ENCODE measurements at places on chromosomes 3 and 15. TPM values are rescaled to one million over a fixed set of nuclear protein-coding genes. Genes with fewer than 3 reads are reported as not detected.

DNA sequence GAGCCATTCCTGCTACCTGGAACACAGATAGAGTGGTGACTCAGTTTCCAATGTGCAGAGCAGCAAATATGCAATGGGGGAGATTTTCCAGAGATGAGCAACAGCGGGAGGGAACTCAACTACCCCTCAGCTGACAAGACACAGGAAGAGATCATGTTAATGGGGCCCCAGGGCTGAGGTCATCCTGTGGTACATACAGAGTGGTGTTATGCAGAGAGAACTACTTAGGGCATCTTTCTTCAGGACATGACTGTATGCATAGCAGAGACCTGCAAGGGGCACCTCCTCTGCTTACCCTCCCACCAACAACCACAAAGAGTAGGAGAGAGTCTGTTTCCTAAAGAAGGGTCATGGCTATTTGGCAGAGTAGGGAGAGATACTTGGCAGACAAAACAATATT is 6.8 kb upstream of the TBC1D5 start:
- no peak for DNase-seq

GRCh38 chr3:57805674-57806073 is 49.6 kb downstream of the SLMAP start:
- DNase-seq = no peak

DNA sequence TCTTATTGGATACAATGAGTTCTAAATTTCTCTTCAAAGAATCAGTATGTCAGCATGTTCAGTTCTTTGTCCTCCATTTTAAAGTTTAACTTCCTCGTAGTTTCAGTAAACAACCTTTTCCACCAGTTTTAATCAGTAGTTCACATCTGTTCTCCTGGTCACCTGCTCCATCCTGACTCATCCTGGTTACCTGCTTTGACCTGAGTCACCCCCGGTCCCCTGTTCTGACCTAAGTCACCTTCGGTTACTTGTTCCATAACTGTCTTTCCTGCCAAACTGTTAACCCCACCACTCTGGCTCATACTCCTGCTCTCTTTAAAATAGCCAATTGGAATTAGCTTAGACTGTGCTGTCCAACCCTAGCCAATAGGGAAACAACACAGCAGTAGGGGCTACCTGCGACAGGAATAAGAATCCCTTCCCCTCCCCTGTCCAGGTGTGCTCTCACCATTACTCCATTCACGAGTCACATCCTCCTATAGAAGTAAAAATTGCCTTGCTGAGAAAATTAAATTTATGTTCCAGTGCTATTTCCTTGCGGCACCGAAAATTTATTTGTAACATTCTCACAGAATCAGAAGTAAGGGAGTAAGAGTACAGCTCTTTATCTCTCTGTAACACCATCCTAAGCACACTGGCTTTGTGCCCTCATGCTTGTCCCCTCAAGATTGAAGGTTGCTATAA is 23.8 kb downstream of the TRANK1 start:
- no peak for DNase-seq

- peak; percentile 69 for DNase-seq
Measured at GRCh38 chr15:32844118-32844711, 126.4 kb downstream of the GREM1 start.

GRCh38 chr3:148903941-148904340 is 38.8 kb downstream of the CPA3 start:
- DNase-seq = no peak

- DNase-seq = peak; percentile 26
Measured at GRCh38 chr3:57062101-57062631, 1.7 kb downstream of the SPATA12 start.

- DNase-seq = no peak
Measured at GRCh38 chr15:47993051-47993450, 127.7 kb upstream of the SLC24A5 start.

DNA sequence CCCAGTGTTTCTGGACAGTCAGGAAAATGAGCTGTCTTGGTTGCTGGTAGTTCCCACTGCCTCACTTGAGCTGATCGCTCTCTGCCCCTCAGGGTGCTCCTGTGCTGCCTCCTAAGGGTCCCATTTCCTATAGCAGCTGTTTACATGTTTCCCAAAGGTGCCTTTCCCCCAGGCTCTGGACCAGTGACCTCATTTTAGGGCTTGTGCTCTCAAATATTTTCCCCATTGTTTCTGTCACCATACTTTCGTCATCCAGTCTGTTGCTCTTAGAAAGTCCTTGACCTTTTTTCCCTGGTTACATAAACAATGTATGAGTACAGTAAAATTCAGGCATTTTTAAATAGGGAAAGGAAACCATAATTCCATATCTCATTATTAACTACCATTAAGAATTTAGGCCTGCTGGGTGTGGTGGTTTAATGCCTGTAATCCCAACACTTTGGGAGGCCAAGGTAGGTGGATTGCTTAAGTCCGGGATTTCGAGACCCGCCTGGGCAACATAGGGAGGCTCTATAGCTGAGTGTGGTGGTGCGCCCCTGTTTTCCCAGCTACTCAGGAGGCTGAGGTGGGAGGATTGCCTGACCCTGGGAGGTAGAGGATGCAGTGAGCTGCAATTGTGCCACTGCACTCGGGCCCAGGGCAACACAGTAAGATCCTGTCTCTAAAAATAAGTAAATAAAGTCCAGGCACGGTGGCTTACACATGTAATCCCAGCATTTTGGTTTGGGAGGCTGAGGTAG is 11.7 kb downstream of the RAD54L2 start:
- DNase-seq = peak; percentile 34

GRCh38 chr3:52444860-52445793 is at the start of gene SEMA3G:
TSS of gene SEMA3G (minus strand) at chr3:52445103. CDS start at chr3:52445027, 76 bp downstream.
- DNase-seq = peak; percentile 85

- no peak for DNase-seq
Measured at GRCh38 chr3:171108066-171108465, 81.5 kb upstream of the SLC2A2 start.

GRCh38 chr15:39016706-39017105 is 452.1 kb upstream of the RASGRP1 start:
- no peak for DNase-seq

- peak; percentile 3 for DNase-seq
Measured at GRCh38 chr3:155984791-155985417, 114.5 kb downstream of the GMPS start.

DNA sequence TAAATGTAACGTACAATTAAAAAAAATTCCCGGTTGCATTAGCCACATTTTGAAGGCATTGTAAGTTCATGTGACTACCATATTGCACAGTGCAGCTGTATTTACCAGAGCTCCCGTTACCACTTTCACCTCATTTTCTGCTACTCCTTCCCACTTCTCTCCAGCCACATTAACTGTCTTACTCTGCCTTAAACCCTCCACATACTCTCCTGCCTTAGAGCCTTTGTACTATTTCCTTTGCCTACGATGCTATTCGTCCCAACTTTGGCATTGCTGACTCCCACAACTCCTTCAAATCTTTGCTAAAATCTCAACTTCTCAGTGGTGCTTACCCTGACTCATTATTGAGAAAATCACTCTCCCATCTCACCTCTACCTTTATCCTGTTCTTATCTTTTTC is 115.2 kb downstream of the CADM2 start:
- no peak for DNase-seq

DNA sequence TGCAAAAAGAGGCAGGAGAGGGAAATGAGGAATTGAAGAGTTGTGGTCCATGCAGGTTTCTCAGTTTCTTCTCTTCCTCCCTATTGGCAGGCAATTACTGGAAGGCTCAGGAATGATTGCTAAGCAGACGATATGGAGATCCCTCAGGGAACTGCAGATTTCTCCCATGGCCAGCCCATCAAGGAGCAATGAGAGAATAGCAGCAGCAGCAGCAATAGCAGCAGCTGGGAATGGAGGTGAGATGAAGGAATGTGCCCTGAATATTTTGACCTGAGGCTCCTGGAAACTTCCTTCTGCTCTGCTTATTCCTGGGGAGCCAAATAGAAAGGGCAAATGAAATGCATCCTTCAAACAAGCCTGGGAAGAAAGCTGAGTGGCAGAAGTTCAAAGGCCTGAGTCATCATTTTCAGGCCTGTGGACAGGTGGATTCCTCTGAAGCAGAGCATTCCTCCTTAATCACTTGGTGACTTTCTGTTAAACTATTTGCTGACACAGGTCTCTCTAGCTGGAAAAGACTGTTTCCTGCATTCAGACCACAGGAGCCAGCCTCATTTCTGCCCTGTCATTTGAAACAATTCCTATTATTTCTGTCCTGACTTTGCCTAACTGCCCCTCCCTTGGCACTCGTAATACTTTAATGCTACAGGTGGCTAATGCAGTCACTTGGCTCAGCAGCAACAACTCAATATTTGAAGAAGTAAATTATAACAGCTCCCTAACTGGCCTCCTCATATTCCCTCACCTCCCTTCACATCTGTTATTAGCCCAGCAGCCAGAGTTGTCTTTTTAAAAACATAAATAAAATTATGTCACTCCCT is 146.9 kb upstream of the GADL1 start:
- DNase-seq = peak; percentile 81

- DNase-seq = no peak
Measured at GRCh38 chr15:42134617-42135245, 21.7 kb downstream of the PLA2G4F start.

DNA sequence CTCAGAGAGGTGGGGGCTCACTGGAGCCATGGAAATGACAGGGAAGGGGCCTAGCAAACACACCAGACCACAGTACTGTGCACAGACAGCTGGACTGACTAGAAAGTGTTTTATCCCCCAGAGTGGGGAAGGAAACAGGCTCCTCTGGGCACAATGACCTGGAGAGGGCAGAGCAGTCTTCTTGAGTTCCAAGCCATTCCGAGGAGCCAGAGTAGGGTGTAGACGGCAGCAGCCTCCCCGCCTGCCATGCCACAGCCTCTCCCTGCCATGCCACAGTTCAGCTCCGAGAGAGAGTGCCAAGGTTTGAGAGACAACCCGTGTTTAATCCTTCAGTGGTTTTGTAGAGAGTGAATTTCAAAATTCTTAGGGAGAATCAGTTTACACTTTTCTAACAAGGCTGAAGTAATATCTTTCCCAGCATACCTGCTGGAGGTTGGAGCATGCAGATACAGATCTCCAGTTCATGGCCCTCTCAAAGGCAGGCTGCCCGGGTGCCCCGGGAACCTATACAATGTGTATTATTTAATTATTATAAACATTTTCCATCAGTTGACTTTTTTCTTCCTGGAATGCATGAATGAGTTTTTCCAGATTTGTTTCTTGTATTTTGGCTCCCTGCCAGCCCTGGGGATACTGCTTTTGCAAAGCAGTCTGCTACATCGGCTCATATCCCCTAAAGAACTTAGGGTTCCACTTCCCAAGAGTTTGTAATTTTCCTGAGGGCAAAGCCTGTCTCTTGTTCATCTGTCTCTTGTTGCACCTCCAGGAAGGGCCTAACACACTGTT is 3.2 kb downstream of the PODXL2 start:
- no peak for DNase-seq

DNA sequence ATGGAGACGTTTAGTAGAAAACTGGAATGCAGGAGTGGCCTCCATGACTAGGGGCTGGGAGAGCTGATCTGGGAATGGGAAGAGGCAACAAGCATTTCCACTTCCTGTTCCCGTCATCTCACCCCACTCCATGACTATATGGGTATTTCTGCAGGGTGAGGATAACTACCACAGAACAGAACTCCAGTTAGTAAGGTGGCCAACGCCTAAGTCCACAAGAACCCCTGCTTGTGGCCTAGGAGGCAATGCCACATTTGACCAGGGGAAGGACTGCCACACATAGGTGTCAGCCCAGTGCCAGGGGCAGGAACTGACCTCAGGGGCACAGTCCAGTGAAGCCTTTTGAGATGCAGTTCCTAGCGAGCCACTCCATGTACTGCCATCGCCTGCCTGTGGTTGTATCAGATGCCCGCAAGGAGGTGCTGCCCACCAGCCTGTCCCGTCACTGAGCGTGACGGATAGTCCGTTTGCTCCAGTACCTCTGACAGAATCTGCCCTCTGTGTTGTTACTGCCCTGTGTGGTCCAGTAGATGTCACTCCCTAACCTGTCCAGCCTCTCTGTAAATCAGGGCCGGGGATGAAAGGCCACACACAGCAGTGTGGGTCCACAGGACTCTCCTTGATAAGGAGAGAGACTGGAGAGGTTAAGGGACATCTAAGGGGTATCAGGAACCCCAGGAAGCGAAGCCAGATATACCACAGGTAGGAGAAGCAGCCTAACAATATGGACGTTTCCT is 3.5 kb upstream of the MTFMT start:
- peak; percentile 70 for DNase-seq

DNA sequence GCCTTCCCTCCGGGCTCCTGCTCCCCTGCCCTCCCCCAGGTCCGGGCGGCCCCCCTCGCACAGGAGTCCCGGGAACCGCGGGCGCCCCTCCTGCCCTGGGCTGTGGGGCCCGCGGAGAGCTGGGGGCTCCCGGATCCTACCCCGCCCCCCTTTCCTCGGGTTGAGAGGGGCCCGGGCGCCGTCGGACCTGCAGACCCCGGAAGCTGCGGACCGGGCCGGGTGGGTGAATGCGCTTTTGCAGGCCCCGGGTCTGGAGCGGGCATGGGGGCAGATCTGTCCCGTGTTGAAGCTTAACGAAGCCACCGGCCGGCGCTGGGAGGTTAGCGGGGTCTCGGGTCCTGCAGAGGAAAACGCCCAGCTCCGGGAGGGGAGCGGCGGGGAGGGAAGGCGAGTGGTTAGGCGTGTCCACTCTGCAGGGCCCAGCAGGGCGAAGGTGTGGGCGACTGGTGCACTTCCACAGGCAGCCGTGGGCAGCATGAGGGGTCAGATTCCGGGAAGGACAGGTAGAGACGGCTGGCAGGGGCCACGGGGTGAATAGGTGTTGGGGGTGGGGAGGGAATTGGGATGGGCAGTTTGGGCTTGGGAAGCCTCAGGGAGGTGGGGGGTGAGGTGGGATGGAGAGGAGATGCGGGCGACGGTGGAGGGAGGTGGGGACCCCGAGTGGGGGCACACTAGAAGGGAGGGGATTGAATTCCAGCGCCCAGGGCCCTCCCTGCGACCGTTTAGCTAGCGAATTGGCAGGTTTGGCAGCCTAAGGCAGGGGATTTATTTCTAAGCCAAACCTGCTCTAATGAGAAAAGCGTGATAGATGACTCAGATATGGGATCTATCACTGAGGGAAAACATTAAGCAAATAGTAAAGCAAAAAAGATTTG is 635 bp downstream of the CD276 start:
- DNase-seq = peak; percentile 53

DNA sequence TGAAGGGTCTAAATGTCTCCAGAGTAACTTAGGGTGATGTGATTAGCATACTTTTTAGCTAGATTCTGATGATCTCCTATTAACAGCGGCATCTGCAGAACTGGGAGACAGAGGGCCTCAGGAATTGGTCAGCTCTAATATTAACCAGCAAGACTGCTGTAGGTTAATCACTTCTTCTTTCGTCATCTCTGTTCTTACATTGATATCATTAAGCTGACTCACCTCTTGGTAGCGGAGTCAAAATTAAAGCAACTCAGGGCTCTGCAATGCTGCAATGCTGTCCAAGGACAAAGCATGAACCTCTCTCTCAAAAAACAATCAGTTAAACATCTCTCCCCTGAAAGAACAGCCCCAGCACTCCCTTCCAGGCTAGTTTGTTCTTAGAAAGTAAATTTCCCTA is 57.5 kb upstream of the TRA2B start:
- DNase-seq = no peak

Gene LCTL
- total RNA-seq = not detected

Gene DPPA2
- total RNA-seq = not detected

Gene CD47
- total RNA-seq = 34.9 TPM

Gene TMEM158
- total RNA-seq = 0.87 TPM

Gene EXD1
- total RNA-seq = not detected

Gene P2RY12
- not detected for total RNA-seq

Gene STRIT1
- not detected for total RNA-seq

Gene CPLX3
- not detected for total RNA-seq

Gene CRYGS
- 1.2 TPM for total RNA-seq

Gene CAV3
- not detected for total RNA-seq

Gene MOBP
- total RNA-seq = not detected
